GM06990 (cell line): ENCODE measurements at places on chromosomes 1 and 21.

GRCh38 chr1:220269036-220269435 is 3.2 kb downstream of the RAB3GAP2 start:
- DNase-seq, result no peak

DNA sequence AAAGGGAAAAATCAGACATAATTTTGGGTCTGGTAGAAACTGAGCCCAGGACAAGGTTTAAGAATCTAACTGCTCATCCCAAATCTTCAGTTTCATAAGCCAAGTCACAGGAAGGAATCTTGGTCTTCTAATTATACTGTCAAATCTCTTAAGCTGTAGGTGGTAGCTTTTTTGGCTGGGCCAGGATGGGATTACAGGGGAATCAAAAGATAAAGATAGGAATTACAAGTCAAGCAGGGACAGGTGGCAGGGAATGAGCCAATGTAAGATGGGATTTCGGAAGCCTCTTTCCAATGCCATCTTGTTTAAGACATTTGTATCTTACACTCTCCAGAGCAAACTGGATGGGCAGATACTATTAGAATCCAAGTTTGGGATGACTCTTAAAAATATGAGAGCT is 383.5 kb downstream of the KCNH1 start:
- no peak for DNase-seq

DNA sequence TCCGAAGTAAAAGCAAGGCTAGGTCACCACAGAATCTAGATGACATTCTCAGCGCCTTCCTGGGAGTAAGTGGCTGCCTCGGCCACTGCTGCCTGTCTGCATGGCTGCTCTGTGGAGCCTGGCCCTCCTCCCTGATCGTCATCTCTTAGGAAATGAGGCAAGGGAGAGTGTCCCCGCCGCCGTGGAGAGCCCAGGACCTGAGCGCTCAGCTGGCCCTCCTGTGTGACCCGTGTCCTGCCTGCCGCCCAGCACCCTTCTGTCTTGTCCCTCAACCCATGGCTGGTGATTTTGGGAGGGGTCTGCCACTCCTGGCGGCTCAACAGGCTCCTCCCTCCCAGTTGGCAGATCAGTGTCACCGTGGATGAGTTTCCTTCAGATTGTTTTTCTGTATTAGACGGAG is 156.4 kb upstream of the COL6A1 start:
- DNase-seq, result no peak

DNA sequence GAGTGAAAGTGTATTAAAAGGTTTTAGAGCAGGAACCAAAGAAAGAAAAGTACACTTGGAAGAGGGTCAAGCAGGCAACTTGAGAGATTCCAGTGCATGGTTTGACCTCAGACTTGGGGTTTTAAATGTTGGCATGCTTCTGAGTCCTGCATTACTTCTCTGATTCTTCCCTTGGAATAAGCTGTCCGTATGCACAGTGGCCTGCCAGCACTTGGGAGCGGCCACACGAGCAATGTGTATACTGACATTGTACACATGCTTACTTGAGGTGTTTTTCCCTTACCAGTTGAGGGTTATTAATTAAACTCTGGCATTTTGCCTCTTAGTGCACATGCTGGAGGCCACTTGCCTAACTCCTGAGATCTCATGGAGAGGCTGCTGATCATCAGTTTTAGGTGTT is 786.6 kb upstream of the RGS18 start:
- no peak for DNase-seq

DNA sequence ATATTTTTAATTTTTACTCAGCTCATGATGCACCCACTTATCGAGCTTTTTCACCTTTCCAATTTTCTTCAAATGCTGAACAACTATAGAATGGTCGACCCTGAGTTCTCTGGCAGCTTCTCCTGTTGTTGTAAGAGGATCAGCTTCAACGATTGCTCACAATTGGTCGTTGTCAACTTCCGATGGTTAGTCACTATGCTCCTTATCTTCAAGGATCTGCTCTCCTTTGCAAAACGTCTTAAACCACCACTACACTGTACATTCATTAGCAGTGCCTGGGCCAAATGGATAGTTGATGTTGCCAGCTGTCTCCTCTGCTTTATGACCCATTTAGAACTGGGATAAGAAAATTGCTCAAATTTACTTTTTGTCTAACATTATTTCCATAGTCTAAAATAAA is 385.9 kb upstream of the LYPLAL1 start:
- DNase-seq, result no peak

DNA sequence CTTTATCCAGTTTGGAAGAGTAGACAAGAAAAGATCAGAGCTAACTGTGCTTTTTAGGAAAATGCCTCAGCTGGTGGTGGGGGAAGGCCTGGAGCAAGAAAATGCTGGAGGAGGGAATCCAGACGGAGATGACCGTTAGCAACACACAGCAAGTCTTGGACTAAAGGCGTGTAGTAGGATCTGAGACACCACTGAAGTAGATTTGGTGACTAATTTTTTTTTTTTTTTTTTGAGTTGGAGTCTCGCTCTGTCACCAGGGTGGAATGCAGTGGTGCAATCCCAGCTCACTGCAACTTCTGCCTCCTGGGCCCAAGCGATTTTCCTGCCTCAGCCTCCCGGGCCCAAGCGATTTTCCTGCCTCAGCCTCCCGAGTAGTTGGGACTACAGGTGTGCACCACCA is 41.2 kb downstream of the LPAR3 start:
- no peak for DNase-seq

DNA sequence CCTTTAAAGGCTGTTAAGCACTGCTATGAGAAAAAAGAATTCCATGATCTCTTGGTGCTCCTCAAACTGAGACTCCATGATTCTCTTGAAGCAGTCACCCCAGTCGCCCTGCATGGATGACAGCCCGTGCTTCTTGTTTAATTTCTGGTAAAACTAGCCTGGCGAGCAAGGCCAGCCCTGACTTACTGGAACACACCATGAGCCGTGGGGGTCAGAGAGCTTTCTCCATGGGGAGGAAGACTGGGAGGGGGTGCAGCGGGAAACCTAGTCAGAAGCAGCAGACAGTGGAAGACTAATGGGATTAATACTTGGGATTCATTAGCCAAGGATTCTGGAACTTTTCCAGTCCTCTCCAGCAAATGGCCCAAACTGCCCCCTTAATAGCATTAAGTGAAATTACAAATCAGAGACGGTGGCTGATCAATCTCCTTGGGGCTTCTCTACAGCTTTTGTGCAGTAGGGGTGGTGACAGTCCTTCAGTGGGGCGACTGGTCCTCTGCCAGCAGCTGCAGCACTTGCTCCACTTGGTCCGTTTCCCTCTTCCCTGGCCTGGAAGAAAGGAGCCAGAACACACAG is 57.2 kb upstream of the LRRN2 start:
- no peak for DNase-seq

GRCh38 chr1:195933835-195934234 is 674.4 kb downstream of the KCNT2 start:
- DNase-seq, result no peak

GRCh38 chr1:223716302-223716862 is 4.0 kb downstream of the CAPN2 start:
- DNase-seq, result peak; percentile 43

GRCh38 chr1:27397110-27397509 is 4.7 kb downstream of the GPR3 start:
- no peak for DNase-seq

DNA sequence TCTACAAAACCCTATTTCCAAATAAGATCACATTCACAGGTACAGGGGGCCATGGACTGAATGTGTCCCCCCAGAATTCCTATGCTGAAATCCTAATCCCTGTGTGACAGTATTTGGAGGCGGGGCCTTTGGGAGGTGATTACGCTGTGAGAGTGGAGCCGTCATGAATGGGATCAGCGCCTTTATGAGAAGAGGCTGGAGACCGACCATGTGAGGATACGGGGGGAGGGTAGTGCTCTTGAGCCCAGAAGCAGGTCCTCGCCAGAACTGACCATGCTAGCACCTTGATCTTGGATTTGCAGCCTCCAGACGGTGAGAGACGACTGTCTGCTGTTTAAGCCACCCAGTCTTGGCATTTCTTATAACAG is 23.8 kb upstream of the KIF26B start:
- no peak for DNase-seq

DNA sequence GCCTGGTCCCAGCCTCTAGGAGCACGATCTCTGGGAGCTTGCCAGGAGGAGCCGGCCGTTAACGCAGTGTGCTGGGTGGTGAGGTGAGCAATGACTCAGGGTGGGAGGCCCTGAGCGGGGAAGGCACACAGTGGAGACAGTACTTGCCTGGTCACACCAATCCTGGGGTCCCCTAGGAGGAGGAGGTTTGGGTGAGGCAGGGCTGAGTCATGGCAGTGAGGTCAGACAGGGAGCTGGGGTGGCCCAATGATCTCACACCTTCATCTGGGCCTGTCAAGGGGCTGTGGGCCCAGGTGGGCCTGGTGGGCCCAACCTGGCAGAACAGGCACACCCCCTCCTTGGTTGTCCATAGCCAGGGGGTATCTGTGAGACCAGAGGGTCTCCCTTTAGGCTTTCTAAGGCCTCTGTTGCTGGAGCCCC is 8.6 kb upstream of the EDN2 start:
- no peak for DNase-seq

GRCh38 chr1:222129041-222129440 is 387.2 kb upstream of the DUSP10 start:
- no peak for DNase-seq

GRCh38 chr1:54188291-54188690 is 11.5 kb downstream of the CYB5RL start:
- no peak for DNase-seq

DNA sequence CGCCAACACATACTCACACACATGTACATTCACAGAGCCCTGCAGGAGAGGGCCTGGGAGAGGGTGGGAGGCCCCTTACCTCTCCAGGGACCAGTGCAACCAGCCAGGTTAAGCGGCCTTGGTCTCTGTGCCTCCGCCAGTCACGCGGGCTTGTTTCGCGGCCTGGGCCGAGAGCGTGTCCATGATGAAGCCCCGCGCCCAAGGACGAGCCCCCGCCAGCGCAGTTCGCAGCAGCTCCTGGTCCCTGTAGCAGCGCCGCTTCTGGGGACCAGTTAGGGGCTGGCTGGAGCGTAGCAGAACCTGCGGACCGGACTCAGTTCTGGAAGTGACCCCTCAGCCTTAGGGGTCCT is 7.3 kb upstream of the FAM167B start:
- no peak for DNase-seq
